Anterior cingulate cortex (tissue), 58 donors: ENCODE measurements at places on chromosomes 6 and 20.

DNA sequence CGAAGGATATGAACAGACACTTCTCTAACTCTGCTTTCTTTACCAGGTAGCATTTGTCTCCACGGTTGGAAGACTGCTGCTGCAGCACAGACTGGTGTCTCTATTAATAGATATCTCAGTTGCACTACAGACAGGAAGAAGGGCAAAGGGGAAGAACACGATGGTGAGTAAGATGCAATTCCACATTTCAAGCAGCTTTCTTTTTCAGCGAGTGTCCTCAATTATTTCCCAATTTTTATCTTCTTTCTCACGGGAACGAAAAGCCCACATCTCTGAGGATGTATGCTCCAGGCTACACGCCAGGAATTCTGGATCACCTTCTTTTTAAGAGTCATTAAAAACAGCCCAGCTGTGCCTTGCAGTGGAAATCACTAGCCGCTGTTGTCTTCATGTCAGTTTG, 311.6 kb upstream of the ECI2 start:
- DNase-seq, result no peak

DNA sequence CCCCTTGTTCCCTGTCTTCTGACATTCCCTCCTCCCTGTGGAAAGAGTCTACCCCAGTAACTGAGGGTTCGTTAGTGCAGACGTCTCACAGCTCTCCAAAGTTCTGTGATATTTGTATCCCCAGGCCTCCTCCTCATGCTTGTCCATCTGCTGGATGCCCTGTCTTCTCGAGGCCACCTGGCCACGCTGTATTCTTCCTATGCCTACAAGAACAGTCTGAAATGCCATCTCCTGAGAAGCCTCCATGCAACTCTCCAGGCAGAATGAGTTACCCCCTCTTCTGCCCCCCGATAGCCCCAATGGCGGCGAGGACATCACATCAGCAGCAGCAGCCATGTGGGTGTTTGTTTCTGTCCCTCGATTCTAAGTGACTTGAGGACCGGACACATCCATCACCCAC, 9.3 kb downstream of the ULBP2 start:
- DNase-seq, result no peak

DNA sequence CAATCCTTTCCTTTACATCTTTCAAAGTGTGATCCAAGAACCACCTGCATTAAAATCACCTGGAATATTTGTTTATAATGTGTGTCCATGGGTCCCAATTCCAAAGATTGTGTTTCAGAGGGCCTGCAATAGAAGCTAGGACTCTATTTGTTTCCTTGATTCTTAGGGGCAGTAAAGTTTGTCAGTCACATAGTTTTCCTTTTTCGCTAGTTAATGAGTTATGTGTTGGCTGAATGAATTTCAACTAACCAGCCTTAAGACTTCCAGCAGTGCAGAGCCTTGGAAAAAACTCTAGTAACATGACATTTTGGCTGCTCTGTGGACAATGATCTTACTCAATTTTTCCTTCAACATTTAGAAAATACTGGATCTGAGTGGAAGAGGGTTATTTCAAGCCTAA, 11.3 kb downstream of the FAM217A start:
- DNase-seq, result no peak

DNA sequence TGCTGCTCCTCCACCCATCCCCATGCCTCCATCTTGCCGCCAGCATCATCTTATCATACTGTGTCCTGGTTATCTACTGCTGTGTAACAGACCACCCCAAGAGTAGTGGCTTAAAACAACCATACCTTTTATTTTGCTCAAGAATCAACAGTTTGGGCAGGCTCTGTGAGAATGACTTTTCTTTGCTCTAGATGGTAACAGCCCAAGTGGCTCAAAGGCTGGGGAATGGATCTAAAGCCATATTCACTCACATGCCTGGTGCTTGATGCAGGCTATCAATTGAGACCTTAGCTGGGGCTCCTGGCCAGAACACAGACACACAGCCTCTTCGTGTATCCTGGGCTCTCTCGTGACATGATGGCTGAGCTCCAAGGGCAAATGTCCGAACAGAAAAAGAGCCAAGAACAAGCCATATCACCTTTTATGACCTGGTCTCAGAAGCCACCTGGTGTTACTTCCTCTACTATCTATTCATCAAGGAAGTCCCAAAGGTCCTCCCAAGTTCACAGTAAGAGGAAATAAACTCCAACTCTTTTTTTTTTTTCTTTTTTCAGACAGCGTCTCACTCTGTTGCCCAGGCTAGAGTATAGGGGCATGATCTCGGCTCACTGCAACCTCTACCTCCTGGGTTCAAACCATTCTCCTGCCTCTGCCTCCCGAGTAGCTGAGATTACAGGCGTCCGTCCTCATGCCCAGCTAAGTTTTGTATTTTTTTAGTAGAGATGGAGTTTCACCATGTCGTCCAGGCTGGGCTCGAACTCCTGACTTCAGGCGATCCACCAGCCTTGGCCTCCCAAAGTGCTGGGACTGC, 159.3 kb upstream of the JARID2 start:
- DNase-seq, result no peak

DNA sequence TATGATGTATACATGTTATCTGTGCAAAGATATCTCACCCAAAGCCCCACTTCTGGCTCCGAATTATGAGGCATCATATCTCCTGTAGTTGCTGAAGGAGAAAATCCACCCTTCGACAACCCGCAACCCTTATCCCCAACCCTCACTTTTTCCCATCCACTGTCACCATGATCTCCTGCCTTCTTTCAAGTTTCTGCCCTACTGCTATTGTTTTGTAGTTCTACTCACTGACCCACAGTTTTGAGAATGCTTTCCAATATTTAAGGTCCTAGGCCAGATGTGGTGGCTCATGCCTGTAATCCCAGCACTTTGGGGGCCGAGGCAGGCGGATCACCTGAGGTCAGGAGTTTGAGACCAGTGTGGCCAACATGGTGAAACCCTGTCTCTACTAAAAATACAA, 22.2 kb downstream of the ADGRF1 start:
- no peak for DNase-seq

DNA sequence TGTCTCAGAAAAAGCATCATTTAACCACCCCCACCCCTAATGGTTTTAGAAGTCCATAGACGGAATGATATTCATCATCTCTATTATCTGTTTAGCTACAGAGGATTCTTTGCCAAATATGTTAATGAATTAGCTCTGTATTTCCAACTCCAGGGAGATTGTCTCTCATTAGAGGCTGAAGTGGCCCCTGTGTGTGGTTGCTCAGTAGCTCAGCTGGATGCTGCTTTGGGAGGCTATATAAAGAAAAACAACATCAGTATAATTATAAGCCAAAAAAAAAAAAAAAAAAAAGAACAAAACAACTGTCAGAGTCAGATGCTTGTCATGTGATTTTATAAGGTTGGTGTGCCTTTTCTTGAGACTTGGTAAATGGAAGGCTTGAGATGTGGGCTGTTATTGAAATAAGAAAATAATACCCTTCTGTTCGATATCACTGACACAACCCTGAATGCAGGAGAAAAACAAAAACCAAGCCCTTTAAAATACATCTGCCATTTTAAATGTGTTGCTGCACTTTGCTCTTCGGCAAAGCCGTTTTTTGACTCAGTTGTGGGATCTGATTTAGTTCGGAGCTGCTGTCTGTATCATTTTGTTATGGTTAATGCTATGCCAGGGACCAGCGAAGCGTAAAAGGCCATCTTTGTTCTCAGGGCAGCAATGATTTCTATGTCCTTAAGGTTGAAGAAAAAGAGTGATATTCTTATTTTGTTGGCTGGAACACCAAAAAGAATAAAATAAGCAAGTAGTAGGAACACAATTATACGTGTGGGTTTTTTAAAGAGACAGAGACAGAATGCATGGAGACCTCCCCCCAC, 422.6 kb downstream of the QKI start:
- no peak for DNase-seq

GRCh38 chr6:47380251-47380650, 70.5 kb upstream of the TNFRSF21 start:
- DNase-seq, result no peak

GRCh38 chr6:8837343-8837742, 402.0 kb upstream of the SLC35B3 start:
- DNase-seq, result no peak

GRCh38 chr20:56809668-56810067, 180.6 kb downstream of the TFAP2C start:
- no peak for DNase-seq

DNA sequence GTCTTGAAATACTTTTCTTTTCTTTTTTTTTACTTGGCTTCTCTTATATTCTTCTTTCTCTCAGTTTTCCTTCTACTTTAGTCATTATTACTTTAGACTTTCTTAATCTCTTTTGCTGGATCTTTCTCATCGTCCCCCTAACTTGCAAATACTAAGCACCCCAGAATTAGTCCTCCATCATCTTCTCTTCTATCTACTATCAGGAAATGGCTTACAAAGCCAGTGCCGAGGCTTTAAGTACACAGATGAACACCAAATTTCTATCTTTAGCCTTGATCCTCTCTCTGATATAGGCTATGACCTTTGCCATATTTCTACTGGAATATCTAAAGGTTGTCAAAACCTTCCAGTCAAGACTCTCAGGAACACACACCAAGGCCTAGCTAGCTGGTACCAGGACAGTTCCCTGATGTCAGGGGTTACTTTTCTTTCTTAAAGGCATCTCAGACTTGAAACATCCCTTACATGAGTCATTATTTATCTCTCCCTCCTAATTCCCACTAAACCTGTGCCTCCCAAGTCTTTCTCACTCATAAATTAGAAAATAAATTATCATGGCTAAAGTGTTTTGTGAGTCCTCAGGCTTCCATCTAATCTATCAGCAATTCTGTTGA, 278.6 kb upstream of the TCF21 start:
- no peak for DNase-seq

GRCh38 chr6:24313251-24314141, 44.4 kb downstream of the DCDC2 start:
- no peak for DNase-seq

GRCh38 chr20:18983796-18984195, 170.2 kb downstream of the SCP2D1 start:
- no peak for DNase-seq

DNA sequence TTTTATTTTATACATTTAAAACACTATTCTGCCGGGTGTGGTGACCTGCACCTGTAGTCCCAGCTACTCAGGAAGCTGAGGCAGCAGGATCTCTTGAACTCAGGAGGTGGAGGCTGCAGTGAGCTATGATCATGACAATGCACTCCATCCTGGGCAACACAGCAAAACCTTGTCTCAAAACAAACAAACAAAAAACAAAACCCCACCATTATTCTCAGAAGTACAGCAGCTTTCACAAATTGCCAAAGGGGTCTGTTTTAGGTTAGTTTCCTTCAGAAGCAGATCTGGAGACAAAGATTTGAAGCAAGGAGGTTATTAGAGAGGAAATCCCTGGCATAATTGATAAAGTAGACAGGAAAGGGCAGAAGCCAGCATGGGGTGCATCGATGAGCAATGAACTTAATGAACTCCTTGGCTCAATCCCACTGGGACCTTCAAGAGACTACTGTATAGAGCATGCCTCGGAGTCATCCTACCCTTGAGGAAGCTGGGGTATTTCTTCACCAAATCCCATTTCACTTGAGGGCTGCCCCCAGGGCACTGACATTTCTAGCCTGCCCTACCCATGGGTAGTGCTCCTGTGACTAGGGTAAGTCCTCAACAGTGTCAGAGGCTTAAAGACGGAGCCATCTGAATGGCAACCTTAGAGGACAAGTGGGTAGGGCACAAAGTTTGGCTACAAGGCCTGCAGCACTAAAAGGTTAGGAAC, 43.2 kb upstream of the DDR1 start:
- no peak for DNase-seq

DNA sequence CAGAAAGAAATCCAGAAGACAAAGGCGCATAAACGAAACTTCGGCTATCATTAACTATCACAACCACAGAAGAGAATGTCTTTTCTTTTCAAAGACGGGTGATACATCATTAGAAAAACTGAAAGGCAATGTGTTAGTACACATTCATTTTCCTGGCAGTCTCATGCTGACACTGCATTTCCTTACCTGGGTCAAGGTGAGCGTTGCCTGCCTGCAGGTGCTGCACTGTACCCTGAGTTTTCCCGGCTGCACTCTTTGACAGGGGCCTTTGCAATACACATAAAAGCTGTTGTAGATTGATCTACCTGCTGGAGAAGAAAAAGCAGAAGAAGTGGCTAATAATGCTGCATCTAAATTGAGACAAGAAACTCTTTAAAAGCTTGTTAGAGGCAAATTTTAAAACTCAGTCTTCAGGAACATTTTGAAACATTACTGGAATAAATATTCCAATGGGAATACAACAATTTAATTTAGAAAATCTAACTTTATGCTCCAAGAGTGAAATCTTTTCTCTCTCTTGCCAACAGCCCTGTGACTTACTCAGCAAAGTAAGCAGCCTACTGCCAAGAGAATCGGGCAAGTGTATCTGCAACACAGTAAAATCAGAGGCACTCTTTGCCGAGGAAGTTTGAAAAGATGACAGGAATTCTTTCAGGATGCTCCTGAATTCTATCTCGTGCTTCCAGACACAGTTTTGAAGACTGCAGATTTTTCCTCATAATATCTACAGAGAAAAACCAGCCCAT, 526.4 kb downstream of the PRKN start:
- no peak for DNase-seq

- DNase-seq, result no peak
Measured at GRCh38 chr6:69693762-69694161, 103.0 kb downstream of the LMBRD1 start.

- DNase-seq, result no peak
Measured at GRCh38 chr20:39359981-39360620, 398.0 kb downstream of the DHX35 start.

- no peak for DNase-seq
Measured at GRCh38 chr20:61765081-61765870, 300.4 kb downstream of the TAF4 start.

GRCh38 chr6:44086931-44087574, 40.2 kb downstream of the MRPL14 start:
- no peak for DNase-seq

GRCh38 chr20:51354191-51354768, 188.2 kb downstream of the NFATC2 start:
- no peak for DNase-seq

- no peak for DNase-seq
Measured at GRCh38 chr6:56486681-56487080, 156.0 kb downstream of the DST start.

- no peak for DNase-seq
Measured at GRCh38 chr6:119224095-119224701, 125.4 kb downstream of the MAN1A1 start.

- no peak for DNase-seq
Measured at GRCh38 chr6:167305796-167306195, 14.7 kb downstream of the UNC93A start.

- DNase-seq, result no peak
Measured at GRCh38 chr6:69875715-69876114, 9.4 kb downstream of the COL19A1 start.

DNA sequence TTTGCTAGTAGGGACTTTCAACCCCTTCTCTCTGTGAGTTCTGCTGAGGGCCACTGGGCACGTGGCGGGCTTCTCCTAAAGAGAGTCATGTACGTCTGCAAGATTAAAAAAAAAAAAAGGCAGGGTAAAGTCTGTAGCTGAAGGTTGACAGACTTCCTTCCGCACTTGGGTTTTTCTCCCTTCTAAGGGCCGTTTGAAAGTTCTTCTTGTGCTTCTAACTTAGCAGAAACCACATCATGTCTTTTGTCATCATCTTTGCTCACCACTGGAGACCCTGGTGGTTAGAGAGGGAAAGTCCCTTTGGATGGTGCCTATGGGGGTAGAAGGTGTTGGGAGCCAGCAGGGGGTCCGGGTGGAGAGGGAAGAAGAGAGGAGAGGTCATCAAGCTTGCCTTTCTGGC, 31.4 kb downstream of the PRDM1 start:
- no peak for DNase-seq
